Midbrain (tissue), 1 donor: ENCODE measurements at places on chromosomes 2 and 18.

- no peak for DNase-seq
Measured at GRCh38 chr2:8550937-8551621, 130.8 kb upstream of the ID2 start.

DNA sequence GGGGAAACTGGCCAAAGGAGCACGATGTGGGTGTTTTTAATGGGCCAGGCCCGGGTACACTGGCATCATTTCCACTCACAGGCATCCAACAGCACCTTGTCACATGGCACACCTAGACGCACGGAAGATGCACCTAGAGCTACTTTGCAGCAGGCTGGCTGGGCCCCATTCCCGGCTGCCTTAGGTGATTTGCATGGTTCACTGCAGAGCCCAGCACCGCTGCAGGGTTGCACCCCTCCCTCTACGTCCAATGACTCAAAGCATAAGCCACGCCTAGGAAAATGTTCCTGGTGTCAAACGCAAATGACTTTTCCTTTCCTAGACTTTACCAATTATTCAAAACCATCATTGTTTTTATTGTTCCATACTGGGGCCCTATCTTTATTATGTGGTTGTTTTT, 222.9 kb downstream of the EIPR1 start:
- no peak for DNase-seq

DNA sequence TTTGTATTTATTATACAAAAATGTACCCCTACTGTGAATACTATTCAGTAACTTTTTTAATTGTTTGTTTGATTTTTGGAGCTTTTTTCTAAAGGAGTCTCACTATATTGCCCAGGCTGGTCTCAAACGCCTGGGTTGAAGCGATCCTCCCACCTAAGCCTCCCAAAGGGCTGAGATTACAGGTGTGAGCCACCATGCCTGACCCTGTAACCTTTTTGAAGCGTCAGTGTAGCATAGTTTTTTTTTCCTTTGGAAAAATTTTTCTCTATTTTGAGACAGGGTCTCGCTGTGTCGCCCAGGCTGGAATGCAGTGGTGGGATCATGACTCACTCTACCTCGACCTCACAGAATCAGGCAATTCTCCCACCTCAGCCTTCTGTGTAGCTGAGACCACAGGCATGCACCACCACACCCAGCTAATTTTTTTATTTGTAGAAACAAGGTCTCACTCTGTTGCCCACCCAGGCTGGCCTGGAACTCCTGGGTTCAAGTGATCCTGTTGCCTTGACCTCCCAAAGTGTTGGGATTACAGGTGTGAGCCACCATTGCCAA, 2.0 kb downstream of the GMCL1 start:
- no peak for DNase-seq

GRCh38 chr2:36485521-36485920, 112.4 kb downstream of the FEZ2 start:
- DNase-seq: no peak

DNA sequence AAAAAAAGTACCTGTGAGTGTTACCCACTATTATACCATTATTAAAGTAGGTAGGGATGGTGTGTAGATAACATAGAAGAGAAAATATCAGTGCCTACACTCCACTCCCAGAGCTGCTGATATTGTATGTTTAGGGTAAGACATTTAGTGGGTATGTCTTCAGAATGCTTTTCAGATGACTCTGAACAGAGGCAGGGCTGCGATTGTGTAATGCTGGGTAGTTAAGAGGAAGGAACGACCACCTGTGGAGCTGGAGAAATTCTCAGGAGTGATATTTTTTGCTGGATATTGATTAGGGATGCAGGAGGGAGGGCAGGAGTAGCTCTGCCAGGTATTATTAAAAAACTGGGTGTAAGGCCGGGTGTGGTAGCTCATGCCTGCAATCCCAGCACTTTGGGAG, 2.8 kb downstream of the CNOT11 start:
- no peak for DNase-seq

- DNase-seq: no peak
Measured at GRCh38 chr18:61699397-61700110, 193.3 kb downstream of the RNF152 start.

DNA sequence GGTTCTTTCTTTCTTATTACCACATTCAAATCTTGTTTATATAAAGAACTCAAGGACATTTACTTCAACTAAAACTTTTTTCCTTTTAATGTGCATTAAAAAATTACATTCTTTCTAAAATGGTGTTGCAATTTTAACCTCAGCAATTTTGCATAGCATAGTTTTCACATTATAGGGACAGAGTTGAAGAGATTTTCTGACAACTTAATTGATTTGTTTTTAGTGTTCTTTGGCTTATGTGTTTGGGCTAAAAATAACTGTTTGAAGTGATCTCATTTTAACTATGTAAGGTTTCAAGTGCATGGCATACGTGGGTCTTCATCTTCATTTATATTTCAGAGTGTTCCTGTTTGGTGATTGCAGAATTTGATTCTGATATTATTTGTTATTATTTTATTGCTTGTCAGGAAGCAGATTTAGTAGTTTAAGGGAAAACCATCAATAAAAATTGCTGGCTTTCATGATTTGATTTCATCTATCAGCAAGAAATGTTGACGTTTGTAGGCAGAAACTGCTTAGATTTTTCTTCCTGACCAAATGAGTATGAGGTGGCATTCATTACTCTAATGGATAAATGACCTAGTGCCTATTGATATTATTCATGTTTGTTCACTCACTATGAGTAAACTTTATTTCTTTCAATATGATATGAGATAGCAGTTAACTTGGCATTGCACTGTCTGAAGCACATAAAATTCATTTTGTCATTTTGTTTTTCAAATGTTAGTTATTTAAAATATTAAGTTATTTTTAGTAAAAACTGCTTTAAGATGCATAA, 398.4 kb downstream of the NUP35 start:
- DNase-seq: no peak

DNA sequence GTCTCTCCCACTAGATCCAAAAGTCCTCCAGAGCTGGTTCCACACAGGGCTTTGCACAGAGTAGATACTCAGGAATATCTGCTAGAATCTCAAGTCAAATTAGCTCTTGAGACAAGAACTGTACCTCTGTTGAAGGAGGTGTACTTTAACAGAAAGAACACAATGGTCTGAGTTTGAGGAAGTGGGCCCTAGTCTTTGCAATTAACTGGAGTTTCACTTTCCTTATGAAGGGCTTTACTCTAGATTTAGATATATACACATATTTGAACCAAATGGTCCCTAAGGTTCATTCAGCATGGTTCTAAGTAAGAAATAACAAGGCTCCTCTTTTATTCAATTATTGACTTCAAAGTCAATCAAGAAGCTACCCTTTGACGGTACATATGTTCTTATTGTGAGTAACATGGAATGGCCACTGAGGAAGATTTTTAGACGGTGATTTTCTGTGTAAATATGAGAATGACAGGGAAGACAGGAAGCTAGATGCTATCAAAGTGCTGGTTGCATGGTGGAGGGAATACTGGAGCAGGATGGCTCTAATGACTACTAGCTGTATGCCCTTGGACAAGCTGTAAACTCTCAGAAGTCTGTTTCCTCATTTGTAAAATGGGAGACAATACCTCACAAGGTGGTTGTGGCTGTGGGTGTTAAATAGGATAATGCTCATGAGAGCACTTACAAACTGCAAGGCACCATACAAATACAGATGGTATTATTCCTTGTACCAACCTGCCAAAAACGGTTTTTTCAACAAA, 73.5 kb upstream of the SERTAD2 start:
- DNase-seq: peak; percentile 17

- DNase-seq: no peak
Measured at GRCh38 chr2:44752761-44753160, 188.7 kb upstream of the SIX3 start.

GRCh38 chr2:160756481-160756880, 262.9 kb upstream of the RBMS1 start:
- no peak for DNase-seq
